ENCODE measurements at places on chromosomes 16 and 17.

DNA sequence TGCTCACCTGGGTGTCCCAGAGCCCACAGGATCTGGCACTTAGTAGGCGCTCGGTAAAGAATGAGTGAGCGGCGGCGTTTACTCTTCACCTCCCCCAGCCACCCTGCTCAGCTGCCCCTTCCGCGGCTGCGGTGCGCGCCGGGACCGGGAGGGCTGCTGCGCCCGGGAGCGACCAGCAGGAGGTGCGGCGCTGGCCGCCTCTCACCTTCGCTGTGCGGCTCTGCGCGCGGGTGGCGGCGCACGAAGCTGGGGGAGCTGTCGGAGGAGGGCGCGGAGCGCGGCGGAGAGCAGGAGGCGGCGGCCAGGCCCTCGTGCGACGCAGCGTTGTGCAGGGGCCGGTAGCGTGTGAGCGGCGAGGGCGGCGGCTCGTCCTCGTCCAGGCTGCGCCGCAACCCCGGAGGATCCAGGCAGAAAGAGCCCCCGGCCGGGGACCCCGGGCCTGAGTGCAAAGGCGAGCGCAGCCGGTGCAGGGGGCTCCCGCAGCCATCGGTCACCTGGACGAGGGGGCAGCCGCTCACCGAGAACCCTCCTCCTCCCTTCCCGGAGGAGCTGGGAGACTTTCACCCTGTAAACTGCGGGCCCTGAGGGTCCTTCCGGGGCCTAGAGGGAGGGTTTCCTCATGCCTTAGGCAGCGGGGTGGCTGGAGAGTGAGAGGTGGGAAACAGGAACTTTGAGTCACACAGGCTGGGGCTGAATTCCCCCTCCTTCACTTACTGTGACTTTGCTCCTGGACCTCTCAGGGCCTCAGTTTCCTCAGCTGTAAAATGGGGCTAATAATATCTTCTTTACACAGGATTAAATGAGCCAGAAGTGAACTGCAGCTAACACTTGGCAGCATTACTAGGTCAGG is 12.5 kb downstream of the SAMD14 start:
- DNase-seq, result peak; percentile 85

DNA sequence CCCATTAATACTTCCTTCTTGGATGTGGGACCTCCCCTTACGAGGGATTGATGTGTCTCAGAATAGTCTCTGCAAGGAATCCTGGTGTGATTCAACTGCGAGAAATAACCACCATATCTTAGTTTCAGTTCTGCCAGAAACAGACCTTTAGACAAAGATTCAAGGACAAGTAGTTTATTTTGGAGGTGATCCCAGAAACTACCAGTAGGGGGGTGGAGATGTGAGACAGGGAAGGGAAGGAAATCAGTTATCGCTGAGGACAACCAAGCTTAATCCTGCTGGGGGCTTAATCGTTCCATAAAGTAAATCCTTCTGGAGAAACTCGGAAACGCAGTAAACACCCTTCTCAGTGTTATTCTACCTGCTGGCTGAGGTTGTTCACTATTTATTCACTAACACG is 5.0 kb upstream of the SDR42E1 start:
- peak; percentile 53 for DNase-seq

DNA sequence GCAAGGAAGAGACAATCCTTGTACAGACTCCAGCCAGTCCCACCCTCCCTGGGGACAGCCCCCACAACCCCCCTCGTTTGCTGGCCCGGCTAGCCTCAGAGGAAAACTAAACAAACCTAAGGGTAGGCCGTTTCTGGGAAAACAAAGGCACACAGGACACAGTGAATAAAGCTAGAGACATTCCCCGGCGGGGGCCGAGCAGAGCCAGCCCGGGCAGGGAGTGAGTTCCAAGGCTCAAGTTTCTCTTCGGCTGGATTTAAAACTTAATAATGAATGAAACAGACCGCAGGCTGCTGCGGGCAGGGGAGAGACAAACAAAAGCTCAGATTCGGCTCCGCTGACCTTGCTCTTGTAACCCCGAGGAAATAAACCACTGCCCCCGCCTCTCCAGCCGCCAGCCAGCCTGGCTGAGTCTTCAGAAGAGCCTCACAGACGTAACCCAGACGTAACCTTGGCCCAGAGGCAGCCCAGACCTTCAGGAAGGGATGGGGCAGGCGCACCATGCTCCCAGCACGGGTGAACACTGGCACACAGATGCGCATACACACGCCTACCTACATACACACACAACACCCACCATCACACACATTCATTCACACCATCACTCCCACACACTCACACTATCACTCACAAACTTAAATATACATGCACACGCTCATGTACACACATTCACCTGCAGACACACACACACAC is 216.0 kb downstream of the ZNF423 start:
- no peak for DNase-seq

GRCh38 chr17:57281887-57282286 is 25.6 kb downstream of the MSI2 start:
- DNase-seq, result peak; percentile 26

GRCh38 chr17:76594690-76595089 is 9.0 kb upstream of the ST6GALNAC2 start:
- no peak for DNase-seq

GRCh38 chr17:43456661-43457361 is 27.0 kb upstream of the DHX8 start:
- peak; percentile 42 for DNase-seq

DNA sequence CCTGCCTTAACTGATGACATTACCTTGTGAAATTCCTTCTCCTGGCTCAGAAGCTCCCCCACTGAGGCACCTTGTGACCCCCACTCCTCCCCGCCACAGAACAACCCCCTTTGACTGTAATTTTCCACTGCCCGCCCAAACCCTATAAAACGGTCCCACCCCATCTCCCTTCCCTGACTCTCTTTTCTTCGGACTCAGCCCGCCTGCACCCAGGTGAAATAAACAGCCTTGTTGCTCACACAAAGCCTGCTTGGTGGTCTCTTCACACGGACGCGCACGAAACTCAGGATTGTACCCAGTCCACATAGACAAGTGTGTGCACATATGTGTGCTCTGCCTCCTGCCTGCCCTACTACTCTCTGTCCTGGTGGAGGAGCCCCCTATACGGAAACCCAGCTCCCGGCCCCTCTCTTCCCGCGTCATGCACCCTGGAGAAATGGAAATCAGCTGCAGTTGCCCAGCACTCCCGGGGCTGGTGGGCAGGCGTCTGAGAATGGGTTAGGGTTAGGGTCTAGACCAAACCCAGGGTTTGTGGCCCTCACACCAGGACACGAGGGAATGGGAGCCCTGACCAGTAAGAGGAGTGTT is 2.4 kb upstream of the RHBDF1 start:
- DNase-seq, result no peak

DNA sequence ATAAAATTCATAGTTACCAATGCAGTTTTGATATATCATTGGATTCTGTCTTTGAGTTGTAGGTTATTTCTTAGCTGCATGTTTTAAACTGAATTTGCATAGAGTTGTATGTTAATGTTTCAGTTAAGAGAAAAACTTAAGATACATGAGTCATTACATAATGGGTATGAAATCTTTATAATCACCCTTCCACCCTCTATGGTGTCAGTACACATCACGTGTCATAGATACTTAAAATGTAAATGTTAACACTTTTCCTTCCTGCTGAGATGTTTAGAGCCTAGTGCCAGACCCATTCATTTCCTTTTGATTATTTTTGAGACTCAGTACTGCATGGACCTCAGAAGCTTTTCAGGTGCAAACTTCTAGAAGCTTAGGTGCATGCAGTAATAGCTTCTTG is 20.5 kb downstream of the ZNF207 start:
- no peak for DNase-seq

GRCh38 chr17:57747221-57748017 is 2.3 kb upstream of the CCDC182 start:
- DNase-seq, result peak; percentile 84

DNA sequence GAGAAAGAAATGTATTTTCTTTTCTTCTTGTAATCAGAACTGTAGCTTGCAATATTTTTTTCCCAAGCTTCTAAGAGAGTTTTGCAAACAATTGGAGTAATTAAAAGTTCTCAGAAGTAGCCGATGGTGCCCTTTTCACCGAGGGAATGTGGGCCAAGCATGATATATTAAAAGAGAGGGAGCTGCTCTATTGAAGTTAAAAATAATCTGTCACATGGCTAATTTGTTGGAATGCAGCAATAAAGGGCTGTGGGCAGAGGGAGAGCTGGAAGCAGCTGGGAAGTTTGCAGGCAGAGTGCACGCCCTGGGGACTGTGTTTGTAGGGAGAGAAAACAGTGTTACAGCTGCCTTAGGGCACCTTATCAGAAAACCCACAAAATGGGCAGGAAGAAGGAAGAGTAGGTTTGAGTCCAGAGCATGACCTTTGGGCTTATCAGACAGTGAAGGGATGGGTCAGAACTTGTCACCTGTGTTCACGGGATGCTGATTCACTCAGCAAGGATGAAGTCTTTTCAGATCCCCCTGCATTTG is 18.5 kb upstream of the TERF2 start:
- DNase-seq, result no peak

- no peak for DNase-seq
Observed at GRCh38 chr16:64225036-64225435, 896.8 kb downstream of the CDH11 start.

All from hematopoietic multipotent progenitor cell treated with erythropoietin and hydrocortisone succinate and interleukin-3 and kit ligand, for 4 days (in vitro differentiated cells).